Right atrium auricular region (tissue), 2 donors: ENCODE measurements at places on chromosomes 5 and 9. TPM values are rescaled to one million over a fixed set of nuclear protein-coding genes. Genes with fewer than 3 reads are reported as not detected.

C9orf153 gene
- total RNA-seq: not detected

SLCO6A1 gene
- not detected for total RNA-seq

FABP6 gene
- total RNA-seq: not detected

SLC45A2 gene
- not detected for total RNA-seq

STPG3 gene
- total RNA-seq: not detected

ENG gene
- total RNA-seq: 511 TPM

TMEM174 gene
- not detected for total RNA-seq

ADGRD2 gene
- not detected for total RNA-seq

PAM gene
- 4,531 TPM for total RNA-seq

HAPLN1 gene
- 0.19 TPM for total RNA-seq

PCSK1 gene
- total RNA-seq: 0.52 TPM

CCIN gene
- total RNA-seq: not detected

FAM221B gene
- not detected for total RNA-seq

- DNase-seq: no peak
These were observed 4.1 kb upstream of the RGMB start for GRCh38 chr5:98769210-98769958.

- no peak for DNase-seq
These were observed 800 bp upstream of the KCNN2 start for GRCh38 chr5:114360816-114361723.

DNA sequence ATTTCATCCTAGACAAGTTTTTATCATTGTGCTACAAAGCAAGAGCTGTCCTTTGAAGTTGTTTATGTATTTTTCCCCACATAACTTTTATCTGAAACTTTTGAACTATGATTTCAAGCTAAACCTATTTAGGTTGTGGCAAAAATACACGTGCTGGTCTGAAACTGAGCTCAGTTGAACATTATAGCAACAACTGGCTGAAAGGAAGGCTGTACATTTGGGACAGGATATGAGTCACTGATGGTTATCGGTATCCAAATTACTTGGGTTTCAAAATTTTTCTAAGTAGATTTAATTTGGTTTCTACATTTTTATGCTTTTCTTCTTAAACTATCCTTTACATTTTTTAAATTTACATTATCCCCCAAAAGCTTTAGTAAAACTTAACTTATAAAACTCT is 627.3 kb upstream of the NUDT12 start:
- no peak for DNase-seq

- DNase-seq: no peak
These were observed at the start of gene TLX3 for GRCh38 chr5:171308453-171309275. Gene TLX3, plus strand, starts transcription at chr5:171309248. Its CDS starts 118 bp downstream, at chr5:171309366.

- no peak for DNase-seq
These were observed 72.6 kb downstream of the ENTREP1 start for GRCh38 chr9:69397384-69398214.

GRCh38 chr9:18688581-18689565 is 214.9 kb downstream of the ADAMTSL1 start:
- DNase-seq: no peak

DNA sequence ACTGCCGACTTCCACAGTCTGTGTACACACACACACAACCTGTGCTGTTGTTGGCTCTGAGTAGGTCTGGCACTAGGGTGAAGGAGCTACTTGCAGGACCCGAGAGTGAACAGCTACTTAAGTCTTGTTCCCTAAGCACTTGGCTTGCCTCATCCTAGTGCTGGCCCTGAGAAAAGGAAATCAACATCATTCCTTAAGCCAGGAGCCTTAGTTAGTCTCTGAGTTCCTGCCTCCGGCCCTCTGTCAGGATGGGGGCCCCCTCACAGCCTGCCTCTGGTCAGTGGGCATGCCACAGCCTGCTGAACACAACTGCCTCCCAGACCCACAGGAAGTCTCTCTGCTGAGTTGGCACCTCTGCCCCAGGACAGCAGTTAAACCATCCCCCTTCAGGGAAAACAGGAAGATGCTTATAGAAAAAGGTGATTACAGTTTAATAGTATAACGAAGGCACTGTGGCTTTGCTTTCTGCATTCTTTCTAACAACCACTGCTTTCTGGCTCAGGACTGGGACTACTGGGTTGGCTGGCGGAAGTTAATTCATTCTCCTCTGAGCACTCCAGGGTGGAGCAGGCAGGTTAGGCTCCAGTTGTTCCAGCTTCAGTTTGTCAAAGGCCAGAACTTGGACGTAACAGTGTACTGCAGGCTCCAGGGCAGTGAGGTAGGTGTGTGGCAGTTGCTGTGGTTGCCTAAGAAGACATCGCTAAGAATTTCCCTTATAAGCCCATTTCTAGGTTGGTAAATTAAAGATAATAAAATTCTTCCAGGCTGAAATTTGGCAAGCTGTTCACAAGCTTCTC is 2.8 kb downstream of the MAMDC2 start:
- DNase-seq: no peak

- no peak for DNase-seq
These were observed 103.3 kb downstream of the ARHGEF28 start for GRCh38 chr5:73729329-73729728.

GRCh38 chr5:101720033-101720432 is 576.1 kb downstream of the SLCO4C1 start:
- no peak for DNase-seq

DNA sequence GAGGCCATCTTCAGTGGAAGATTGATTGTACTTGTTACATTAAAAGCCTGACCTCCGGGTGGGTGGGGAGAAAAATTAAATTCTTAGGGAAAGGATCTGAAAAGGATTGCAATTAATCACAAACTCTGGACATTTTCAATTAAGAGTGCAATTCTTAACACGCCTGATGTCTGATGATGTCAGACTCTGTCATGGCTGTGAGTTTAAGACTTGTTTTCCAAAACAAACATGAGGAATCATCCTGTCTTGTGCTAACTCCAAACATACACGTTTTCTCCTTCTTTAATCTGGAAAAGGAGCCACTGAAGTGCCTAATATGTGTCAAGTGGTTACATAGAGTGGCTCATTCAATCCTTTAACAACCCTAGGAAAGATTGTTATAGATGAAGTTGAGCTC is 60.4 kb upstream of the SMIM23 start:
- no peak for DNase-seq

- DNase-seq: no peak
These were observed 5.0 kb upstream of the TMEM268 start for GRCh38 chr9:114606068-114606467.

DNA sequence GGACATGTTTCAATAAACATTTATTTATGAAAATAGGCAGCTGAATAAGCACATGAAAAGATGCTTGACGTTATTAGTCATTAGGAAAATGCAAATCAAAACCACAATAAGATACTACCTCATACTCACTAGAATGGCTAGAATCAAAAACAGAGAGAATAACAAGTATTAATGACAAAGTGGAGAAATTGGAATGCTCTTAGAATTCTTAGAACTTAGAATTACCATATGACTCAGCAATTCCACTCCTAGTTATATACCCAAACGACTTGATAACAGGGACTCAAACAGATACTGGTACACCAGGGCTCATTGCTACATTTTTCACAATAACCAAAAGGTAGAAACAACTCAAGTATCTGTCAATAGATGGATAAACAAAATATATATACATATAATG is 15.1 kb upstream of the TRIM36 start:
- no peak for DNase-seq

- no peak for DNase-seq
These were observed 132.6 kb downstream of the PLK2 start for GRCh38 chr5:58327289-58327688.

DNA sequence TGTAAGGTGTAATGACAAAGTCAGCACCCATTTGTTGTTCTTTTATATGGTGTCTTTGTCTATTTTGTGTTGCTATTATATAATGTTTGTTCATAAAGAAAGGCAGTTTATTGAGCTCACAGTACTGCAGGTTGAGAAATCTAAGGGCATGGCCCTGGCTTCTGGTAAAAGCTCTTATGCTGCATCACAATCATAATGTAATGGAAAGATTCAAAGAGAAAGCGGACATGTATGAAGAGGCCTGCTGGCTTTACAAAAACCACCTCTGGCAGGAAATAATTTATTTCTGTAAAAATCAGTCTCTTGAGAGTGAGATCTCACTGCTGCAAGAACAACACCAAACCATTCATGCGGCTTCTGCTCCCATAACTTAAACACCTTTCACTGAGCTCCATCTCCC is 746.7 kb upstream of the FAM174A start:
- DNase-seq: no peak

- no peak for DNase-seq
These were observed 255.4 kb upstream of the DAB2 start for GRCh38 chr5:39680213-39680612.

DNA sequence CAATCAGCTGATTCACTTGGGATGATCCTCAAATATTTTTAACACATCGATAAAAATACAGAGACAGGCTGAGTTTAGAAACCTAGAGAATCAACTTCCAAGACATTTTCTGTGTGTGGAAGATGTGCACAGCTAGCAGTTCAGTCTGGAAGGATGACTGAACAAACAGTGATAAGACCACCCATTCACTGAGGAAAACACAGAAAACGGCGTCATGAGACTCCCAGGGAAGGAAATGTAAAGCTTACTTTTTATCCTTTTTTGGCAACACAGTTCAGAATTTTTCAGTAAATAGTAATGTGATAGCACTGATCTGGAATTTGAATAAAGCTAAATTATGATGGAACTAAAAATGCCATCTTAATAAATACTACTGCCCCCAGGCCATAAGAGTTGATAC is 277.6 kb downstream of the SEMA5A start:
- no peak for DNase-seq

DNA sequence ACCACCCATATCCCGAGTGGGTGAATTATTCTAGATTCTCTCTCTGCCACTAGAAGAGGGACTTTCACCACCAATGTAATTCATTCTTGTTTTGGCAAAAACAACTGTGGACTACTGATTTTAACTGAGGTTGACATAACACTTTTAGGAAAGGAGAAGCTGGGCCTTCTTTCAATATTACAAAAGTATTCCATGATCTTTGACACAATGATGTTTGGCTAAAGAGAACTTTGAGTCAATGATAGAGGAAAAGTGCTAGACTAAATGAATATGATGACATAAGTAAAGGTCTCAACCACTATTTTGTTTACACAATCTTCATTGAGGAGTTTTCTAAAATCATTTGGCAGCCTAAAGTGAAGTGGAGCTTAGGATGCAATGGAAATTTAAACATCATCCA is 336.9 kb upstream of the PDE4D start:
- no peak for DNase-seq

DNA sequence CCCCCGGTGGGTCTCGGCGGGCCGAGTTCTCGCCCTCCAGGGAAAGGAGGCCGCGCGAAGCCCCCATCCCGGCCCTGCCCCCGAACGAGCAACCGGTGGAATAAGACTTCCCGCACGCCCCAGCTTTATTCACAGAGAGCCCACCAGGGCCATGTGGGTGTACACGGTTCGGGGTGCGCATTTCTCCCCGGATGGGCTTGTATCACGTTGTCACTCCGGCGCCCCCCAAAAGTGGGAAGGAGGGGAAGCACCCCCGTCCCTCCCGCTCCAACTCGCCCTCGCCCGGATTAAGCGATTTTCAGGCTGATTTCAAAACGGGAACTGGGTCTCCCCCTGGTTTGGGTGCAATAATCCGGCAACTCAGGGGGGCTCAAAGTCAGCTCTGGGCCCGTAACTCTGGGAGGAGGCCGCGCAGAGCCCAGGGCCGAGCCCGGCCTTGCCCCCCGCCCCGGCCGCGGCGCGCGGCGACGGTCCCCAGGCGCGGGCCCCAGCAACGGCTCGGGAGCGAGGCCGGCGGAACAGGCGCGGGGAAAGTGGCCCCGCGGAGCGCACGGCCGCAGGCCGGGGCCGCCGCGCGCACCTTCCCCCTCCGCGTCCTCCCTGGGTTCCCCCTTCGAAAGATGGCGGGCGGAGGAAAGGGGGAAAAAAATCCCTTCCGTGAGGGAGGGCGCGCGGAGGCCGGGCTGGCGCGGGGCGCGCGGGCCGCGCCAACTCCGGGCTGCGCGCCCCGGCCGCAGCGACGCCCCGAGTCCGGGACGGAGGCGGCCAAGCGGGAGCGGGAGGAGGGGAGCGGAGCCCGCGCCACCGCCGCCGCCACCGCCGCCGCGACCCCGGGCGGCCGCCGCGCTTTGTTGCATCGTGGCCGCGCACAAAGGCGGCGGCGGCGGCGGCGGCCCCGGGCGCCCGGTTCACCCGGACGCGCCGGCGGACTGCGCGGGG is 644 bp downstream of the BRD3 start:
- DNase-seq: no peak
